ENCODE measurements at places on chromosomes 16 and 17.

GRCh38 chr16:61413021-61413420 is 623.2 kb downstream of the CDH8 start:
- DNase-seq, result no peak

- DNase-seq, result no peak
These were observed 8.8 kb downstream of the CTRB1 start for GRCh38 chr16:75227361-75228142.

DNA sequence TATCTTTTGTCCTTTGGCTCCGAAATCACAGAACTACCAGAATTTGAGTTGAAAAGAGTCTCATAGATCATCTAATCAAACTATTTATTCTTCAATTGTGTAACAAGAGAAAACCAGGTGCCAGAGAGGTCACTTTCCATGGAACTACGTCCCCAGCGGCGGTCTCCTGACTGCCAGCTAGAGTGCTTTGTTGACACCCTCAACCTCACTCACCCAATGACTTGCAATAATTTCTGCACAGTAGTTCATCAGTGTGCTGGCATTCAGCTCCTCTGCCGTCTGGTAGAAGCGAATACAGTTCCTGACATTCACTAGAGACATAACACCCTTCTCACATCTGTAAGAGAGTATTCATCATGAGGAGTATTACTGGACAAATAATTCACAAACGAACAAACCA is 54.2 kb downstream of the ANKFY1 start:
- DNase-seq, result no peak

DNA sequence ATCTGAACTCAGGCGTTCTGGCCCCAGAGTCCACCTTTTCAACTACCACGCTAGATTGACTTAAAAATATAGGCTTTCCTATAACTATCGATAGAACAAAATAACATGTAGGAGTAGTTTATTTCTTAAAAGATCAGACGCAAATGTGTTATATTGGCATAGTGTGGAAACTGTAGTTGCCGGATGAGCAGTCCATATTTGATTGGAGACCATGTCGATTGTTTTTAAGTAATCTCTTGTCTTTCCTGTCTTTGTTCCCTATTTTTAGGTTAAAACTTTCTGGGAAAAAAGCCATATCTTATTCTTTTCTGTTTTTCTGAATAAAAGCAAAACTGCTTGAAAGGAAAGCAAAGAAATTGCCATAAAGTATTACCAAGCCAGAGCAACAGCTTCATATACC is 53.1 kb downstream of the GAN start:
- no peak for DNase-seq

DNA sequence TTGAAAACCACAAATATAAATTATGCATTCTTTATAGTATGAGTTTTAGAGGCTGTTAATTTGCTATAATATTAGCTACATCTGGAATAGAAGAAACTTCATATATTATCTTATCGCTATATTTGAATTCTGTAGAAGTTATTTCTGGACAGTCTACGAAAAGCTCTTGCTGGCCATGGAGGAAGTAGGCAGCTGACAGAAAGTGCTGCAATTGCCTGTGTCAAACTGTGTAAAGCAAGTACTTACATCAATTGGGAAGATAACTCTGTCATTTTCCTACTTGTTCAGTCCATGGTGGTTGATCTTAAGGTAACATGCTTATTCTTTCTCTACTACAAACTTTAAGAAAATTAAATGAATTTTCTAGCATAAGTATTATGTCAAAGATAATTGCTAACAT is 96.8 kb downstream of the OMG start:
- DNase-seq, result no peak

DNA sequence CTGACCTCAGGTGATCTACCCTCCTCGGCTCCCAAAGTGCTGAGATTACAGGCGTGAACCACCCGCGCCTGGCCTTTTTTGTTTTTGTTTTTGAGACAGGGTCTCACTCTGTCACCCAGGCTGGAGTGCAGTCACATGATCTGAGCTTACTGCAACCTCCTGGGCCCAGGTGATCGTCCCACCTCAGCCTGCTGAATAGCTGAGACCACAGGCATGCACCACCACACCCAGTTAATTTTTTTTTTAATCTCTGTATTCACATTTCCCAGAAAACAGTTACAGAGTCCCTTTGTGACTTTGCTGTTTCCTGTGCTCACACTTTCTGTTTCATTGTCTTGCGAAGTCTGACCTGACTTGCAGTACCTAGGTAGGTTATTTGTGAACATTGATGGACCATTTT is 2.7 kb downstream of the CLUAP1 start:
- no peak for DNase-seq

GRCh38 chr17:21373696-21374440 is 2.3 kb upstream of the KCNJ12 start:
- DNase-seq, result no peak

GRCh38 chr17:1624650-1625049 is 4.0 kb downstream of the SLC43A2 start:
- no peak for DNase-seq

DNA sequence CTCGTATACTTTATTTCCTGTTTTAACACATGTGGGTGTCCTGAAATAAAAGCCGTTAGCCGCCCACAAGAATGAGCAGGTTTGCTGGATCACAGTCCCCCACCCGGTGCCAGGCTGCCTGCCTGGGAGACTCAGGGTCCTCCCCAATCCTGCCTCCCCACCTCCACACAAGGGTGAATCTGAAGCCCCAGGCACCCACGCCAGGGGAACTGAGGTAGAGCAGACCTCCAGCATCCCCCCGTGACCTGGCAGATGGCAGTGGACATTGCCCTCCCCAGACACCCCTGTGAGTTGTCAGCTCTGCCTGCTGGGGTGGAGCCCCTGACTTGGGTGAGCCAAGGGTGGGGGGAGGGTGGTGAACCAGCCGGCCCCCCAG is 114.8 kb downstream of the METRNL start:
- DNase-seq, result no peak

DNA sequence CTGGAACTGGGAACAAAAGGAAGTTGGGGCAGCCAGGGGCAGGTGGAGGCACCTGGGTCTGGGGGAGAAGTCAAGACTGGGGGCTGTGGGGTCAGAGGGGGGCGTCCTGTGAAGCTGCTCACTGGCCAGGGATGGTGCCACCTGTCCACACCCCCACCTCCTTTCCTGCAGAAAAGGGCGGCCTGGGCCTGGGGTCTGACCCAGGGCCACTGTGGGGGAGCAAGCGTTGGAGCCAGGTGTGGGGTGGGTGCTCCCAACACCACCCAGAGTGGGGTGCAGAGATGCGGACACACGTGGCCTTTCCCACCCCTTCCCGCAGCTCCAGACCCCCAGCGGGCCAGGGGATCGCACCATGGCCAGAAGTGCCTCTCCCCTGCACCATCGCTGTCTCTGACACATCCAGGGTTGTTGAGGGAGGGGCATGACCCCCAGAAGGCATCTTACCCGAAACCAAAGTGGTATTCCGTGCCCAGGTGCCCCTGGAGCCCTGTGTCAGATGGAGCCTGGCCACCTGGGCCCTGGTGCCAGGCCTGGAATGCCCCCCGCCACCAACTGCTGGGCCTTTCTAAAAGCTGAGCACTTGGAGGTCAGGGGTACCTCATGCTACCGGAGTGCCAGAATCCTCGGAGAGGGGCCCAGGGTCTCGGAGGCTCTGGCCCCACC is 2.6 kb upstream of the SLC16A3 start:
- no peak for DNase-seq

- no peak for DNase-seq
These were observed 7.1 kb downstream of the MRPL28 start for GRCh38 chr16:363110-363765.

DNA sequence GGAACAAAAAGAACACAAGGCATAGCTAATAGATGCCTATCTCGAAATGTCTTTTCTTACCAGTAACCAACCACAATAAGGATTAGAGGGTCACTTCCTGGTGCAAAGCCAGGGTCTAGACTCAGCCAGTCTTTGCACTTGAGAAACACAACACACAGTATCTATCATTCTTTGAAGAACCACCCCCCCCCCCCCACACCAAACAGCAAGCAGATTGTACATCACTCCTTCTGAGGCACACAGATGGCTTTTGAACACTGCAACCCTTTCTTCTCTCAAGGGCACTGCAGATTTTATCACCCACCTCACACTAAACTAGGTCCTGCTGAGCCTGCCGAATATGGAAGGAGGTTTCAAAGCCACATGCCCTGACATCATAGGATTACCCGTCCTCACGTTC is 145.6 kb downstream of the AATF start:
- no peak for DNase-seq

DNA sequence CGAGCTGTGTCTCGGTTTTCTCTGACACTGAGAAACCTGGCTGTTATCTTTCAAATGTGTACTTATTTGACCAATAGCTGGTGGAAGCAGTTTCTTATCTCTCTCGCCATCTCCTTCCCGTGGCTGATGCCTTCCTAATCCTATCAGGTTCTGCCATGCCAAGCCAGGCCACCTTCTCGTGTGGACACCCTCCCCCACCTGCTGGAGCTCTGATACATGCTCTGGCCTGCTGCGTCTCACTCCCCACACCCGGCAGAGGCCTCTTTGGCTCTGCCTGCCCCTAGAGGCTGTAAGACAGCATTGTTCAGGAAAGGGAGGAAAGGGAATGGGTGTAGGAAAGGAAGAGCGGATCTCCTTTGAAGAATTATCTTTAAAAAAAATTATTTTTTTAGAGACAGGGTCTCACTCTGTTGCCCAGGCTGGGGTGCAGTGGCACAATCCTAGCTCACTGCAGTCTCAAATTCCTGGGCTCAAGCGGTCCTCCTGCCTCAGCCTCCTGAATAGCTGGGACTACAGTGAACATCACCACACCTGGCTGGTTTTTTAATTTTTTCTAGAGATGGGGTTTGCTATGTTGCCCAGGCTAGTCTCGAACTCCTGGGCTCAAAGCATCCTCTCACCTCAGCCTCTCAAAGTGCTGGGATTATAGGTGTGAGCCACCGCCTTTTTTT is 7.5 kb upstream of the ARMC5 start:
- DNase-seq, result peak; percentile 60

- no peak for DNase-seq
These were observed 223.2 kb upstream of the FOXF1 start for GRCh38 chr16:86286991-86287663.

- no peak for DNase-seq
These were observed 271.1 kb upstream of the CCL2 start for GRCh38 chr17:33983824-33984574.

GRCh38 chr17:73203135-73203787 is 10.4 kb downstream of the COG1 start:
- no peak for DNase-seq

- peak; percentile 51 for DNase-seq
These were observed 19.7 kb upstream of the LRRC37A3 start for GRCh38 chr17:64938925-64939474.

DNA sequence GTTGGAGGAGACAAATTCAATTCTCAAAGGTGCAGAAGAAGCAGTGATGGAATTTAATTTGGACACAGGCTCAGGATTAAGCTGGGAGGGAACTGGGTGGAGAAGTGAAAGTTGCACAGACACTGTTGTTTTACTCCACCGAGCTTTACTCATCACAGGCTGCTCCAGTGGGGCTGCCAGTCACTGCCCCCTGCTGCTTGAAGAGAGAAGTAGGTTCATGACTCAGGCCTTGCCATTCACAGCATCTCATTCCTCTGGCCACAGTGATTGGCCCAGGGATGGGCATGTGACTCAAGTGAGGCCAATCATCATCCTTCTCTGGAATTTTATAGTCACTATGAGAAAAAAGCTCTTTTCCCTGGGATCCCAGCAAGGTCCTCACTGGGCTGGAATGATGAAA is 11.8 kb downstream of the GNAO1 start:
- peak; percentile 14 for DNase-seq

DNA sequence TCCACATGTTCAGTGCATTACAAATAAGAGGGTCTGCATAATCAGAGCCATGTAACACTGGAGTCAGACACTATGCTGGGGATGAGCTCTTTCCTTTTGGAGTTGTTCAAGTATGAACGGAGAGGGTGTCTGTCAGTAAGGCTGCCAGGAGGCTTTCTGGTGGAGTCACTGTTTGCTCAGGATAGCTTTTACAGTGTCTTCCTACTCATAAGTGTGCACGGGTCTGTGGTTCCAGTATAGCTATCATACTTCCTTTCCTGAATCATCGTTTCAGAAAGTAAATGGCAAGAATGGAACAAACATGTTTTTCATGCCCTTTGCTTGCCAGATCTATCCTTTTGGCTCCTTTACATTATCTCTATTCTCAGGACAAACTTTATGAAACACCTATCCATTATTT is 152.7 kb upstream of the CDH11 start:
- no peak for DNase-seq

DNA sequence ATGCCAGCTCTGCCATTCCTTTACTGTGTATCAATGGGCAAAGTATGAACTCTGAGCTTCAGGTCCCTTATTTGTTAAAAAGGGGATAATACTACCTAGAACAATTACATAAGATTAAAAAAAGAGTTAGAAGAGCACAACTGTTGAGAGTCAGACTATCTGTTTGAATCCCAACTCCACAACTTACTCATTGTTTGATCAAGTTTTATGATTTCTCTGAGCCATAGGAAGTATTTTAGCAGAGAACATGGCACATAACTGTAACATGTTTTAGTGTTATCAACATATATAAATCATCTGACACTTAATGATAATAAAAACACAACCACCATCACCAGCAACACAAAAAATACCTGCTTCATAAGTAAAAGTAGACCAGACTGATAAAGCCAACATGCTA is 421.3 kb downstream of the ZFHX3 start:
- no peak for DNase-seq

GRCh38 chr16:58111302-58111627 is 17.9 kb downstream of the CFAP20 start:
- DNase-seq, result no peak

- no peak for DNase-seq
These were observed 3.0 kb downstream of the PRR29 start for GRCh38 chr17:64001091-64001579.

GRCh38 chr17:13477180-13477611 is 124.5 kb downstream of the HS3ST3A1 start:
- DNase-seq, result no peak

DNA sequence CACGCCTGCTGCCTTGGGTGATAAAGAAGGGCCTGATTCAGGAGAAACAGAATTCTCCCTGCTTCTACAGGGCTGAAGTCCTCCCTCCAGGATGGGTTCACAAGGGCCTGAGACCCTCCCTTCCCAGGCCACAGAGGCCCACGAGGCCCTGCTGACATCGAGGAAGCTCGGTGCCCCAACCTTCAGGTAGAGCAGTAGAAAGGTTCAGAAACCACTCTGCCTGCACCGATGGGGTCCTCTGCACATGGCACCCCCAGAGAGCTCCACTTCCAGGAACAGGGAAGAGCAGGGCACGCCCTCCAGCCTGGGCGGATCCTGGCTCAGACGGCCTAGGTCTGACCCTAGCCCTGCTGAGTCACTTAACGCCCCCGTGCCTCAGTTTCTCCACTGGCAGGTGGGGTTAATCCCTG is 773 bp downstream of the CENPX start:
- no peak for DNase-seq

GRCh38 chr17:61755078-61755477 is 108.2 kb downstream of the BRIP1 start:
- no peak for DNase-seq

- no peak for DNase-seq
These were observed 98.7 kb downstream of the KCNJ12 start for GRCh38 chr17:21474815-21475214.

DNA sequence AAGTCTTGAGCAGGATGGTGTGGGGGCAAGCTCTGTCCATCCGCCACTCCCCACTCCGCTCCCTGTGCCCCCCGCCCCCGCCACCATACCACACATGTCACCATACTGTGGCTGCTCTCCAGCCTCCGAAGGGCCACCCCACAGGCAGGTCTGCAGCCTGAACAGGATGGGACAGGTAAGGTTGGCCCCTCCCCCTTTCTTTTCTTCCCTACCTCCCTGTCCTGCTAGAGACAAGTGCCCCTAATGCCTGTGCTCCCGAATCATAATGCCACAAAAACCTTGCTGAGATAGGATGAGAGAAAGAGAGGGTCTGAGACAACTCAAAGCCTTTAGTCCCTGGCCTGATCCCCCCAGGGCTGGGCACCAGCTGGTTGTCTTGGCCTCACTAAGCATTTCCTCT is 84.7 kb downstream of the SDK2 start:
- no peak for DNase-seq
